Activated gamma-delta T cell treated with anti-CD3 and anti-CD28 coated beads, Interleukin-2, amount 50 U/mL, for 16 hours (primary cell): ENCODE measurements at places on chromosomes 11 and 22.

- DNase-seq: no peak
These were observed 191.2 kb upstream of the TBCEL start for GRCh38 chr11:120832481-120833238.

- DNase-seq: no peak
These were observed 19.9 kb upstream of the CD81 start for GRCh38 chr11:2357246-2357645.

- no peak for DNase-seq
These were observed at the start of gene PARVB for GRCh38 chr22:44024288-44024921. Gene PARVB (plus strand): TSS chr22:44024302. CDS start chr22:44024340, 38 bp downstream.

DNA sequence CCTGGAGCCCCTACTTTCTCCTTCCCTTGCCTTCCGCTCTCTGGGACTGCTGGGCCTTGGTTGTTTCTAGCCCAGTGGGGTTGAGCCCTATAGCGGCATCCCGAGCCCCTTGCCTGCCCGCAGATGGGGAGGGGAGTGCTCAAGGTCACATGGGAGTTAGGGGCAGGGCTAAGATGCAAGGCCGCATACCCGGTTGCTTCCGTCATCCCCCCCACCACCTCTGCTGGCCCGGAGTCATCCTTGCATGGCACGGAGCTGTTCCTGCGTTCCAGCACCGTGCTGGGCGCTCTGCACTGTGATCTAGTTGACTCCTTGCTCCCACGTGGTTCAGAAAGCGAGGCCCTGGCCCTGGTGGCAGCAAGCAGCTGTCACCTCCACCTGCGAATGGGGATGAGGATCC lies 18.0 kb downstream of the FLRT1 start:
- DNase-seq: no peak

DNA sequence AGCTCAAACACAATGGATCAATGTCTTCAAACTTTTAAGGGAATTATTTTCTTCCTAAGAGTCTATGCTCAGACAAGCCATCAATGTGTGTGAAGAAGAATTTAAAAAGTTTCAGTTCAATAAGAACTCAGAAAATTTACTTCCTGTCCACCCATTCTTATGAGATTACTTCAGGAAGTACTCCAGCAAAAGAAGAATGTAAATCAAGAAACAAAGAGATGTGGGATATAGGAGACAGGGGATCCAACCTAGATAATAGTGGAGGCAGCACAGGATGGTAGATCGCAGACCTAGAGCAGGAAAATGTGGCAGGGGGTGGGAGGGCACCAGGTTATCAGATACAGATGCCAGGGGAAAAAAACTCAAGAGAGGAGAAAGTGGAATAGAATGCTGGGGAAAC lies 170.6 kb downstream of the MPPED1 start:
- DNase-seq: no peak

DNA sequence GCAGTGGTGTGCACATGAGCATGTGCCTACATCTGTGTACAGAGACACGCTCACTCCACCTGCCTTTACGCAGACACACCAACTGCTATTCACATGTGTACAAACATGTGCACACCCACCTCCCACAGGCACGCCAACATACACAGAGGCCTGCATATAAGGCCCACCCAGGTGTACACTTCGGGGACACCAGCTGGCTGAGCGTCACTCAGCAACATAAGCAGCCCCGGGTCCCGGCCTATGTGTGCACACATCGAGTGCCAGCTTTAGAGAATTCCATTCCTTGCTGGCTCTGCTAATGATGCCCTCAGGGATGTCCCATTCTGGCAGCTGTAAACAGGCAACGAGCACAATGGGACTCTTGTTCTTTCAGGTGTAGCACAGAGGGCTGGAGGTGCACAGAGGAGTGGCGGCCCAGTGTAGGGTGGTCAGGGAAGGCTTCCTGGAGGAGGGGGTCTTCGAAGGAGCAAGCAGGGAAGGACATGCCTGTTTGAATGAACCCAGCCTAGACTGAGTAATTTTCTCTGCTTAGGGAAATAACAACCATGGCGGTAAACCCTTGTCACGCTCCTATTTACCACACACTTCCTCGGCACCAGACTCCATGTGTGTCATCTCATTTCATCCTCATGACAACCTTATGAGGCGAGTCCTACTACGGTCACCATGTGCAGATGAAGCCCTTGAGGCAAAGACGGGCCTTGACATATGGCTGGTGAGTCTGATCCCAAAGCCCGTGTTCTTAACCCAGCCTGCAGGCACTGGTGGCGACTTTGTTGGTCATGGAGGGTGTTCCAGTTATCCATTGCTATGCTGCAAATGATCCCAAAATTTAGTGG lies 35.1 kb downstream of the RPL3 start:
- no peak for DNase-seq

DNA sequence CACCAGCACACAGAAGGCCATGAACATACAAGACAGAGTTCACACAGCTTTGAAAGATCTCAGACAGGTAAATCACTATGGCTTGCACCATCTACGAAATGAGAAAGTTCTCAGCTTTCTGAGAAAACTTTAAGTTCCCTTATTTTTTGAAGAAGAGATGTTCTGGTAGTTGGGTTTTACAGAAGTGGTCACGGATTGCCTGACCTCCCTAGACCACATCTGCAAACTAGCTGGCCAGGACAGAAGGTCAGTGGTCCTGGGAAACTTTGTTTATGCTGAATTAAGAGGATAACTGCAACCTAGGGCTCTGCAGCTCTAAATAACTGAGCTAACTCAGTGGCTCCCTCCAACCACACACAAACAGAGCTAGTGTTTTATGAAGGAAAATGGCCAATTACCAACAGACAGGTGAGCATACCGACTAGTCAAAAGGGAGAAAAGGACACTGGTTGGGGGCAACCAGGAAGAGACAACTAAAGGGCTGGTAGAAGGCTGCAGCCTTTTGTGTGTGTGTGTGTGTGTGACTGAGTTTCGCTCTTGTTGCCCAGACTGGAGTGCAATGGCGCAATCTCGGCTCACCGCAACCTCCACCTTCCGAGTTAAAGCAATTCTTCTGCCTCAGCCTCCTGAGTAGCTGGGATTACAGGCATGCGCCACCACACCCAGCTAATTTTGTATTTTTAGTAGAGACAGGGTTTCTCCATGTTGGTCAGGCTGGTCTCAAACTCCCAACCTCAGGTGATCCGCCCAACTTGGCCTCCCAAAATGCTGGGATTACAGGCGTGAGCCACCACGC lies 8.5 kb upstream of the SCN2B start:
- no peak for DNase-seq

- DNase-seq: no peak
These were observed 21.5 kb upstream of the CSNK2A3 start for GRCh38 chr11:11374358-11375148.

DNA sequence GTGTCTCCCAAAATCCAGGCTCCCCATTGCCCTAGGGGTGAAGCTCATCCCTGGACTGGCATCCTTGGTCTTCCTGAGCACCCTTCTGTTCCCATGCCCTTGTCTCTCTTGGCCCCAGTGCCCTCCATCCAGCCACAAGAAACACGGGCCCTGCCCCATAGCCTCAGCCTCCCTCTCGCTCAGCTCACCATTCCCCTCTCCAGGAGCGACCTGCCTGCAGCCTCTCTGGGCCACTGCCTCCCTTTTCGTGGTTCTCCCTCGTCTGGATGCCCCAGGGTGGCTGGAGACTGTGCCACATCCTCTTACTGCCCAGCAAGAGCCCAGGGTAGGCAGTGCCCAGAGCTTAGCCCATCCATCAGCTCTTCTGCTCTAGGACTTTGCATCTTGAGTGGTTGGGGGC lies 532.1 kb downstream of the TBC1D22A start:
- DNase-seq: no peak

DNA sequence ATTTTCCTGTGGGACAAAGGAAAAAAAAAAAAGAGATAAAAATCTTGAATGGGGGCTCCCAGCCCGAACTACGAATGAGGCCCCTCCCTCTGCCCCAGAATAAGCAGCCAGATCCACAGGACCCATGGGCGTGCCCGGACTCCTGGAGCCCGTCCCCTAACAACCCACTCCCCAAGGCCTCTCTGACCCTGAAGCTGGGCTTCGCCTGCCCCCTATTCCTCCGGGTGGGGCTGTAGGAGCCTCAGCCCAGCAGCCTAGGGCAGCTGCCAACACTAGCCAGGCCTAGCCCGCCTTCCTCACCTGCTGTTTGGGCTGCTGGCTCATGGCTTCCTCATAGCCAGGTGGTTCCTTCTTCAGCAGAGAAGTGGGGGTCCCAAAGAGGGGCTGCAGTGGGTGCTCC lies 46.6 kb downstream of the SGSM3 start:
- DNase-seq: no peak

GRCh38 chr22:29003975-29004646 lies 57.5 kb downstream of the C22orf31 start:
- DNase-seq: no peak

DNA sequence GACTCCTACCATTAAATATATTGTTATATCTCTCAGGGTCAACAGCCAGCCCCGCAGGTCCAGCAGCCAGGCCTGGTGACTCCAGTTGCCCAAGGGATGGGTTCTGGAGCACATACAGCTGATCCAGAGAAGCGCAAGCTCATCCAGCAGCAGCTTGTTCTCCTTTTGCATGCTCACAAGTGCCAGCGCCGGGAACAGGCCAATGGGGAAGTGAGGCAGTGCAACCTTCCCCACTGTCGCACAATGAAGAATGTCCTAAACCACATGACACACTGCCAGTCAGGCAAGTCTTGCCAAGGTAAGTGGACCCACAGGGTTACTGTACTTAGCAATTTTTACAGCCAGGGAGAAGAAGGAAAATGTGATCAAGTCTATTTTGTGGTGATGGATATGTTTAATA lies 35.1 kb downstream of the EP300 start:
- no peak for DNase-seq

GRCh38 chr22:20926243-20926642 lies 9.0 kb downstream of the CRKL start:
- DNase-seq: no peak

DNA sequence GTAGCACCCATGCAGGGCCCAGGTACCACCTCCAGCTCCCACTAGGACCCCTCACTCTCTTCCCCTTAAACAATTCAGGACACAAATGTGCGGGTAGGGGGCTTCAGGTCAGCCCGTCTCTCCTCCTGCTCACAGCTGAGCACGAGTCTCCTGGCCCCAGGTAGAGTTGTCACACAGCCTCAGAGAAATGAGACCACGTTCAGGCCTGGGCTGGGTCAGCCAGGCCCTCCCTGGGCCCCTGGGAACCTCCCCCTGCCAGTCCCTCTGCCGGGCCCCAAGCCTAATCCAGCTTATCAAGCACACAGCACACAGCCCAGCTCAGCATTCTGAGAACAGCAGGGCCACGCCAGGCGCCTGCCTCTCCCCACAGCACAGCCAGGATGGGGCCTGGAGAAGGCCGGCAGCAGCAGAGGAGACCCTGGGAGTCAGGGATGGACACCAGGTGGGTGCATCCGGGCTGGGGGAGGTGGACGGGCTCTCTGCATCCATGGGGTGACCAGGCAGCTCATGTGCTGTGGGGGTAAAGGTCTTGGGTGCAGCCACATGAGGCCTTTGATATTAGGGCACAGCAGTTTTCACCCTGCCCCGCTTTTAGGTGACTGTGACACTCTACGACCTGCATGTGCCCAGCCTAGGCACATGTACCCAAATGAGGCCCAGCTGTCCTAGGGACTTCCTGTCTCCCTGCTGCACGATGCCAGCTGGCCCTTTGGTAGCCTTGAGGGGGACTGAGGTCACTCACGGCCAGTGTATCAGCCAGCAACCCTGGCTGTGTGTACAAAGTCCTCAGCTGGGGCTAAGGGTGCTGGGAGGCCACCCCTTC lies 87.0 kb downstream of the MORC2 start:
- DNase-seq: no peak

DNA sequence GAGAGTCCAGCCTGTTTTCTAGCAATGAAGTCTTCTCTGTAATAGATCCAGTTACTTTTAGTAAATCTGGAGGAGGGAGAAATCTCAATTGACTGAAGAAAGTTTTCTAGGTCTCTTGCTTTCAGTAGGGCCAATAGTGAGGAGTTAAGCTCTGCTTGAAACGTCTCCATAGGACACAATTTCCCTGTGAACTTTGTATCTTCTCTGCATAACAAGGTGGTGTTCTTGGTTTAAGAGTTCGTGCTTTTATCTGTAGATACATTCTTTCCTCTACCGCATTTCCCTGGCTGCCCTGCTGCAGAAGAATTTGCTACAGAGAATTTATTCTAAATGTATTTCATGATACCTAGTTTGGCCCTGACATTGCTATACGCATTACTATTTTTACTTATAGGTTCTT lies 183.1 kb downstream of the ARHGAP42 start:
- DNase-seq: no peak

GRCh38 chr11:72606748-72607468 lies 67.3 kb downstream of the PDE2A start:
- no peak for DNase-seq

DNA sequence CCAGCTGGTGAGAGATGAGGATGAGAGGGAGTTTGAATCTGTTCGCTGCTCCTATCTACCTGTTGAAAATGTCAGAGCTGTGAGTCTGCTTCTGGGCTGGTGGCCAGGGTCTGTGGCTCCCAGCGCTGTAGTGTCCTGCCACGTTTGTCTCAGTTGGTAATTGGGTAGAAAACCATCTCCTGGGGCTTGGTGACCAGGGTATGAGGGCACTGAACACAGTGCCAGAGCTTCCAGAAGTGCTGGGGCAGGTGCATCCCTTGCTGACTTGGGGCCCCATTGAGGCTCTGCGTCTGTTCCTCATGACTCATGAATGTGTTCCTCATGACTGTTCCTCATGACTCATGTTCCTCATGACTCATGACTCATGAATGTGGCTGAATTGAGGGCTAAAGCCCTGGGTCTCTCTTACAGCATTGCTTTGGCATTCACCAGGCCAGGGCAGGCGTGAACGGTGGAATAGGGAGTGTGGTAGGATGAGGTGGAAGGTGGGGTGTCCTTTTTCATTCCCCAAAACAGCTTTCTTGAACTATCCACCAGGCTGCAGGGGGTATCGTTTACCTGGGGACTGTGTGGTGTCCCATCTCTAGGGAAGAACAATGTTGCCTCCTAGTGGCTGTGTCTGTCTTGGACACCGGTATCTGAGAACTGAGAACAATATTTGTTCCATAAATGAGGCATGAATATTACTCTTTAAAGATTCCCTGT lies 139.5 kb downstream of the COMMD9 start:
- no peak for DNase-seq

GRCh38 chr11:48037709-48038468 lies 57.5 kb downstream of the PTPRJ start:
- no peak for DNase-seq
